Effector memory CD4-positive, alpha-beta T cell (primary cell): ENCODE measurements at places on chromosomes 7 and 10.

GRCh38 chr7:112554591-112554990 lies 73.8 kb downstream of the LSMEM1 start:
- DNase-seq, result no peak

- no peak for DNase-seq
Measured at GRCh38 chr7:22173685-22174573, 183.0 kb downstream of the RAPGEF5 start.

DNA sequence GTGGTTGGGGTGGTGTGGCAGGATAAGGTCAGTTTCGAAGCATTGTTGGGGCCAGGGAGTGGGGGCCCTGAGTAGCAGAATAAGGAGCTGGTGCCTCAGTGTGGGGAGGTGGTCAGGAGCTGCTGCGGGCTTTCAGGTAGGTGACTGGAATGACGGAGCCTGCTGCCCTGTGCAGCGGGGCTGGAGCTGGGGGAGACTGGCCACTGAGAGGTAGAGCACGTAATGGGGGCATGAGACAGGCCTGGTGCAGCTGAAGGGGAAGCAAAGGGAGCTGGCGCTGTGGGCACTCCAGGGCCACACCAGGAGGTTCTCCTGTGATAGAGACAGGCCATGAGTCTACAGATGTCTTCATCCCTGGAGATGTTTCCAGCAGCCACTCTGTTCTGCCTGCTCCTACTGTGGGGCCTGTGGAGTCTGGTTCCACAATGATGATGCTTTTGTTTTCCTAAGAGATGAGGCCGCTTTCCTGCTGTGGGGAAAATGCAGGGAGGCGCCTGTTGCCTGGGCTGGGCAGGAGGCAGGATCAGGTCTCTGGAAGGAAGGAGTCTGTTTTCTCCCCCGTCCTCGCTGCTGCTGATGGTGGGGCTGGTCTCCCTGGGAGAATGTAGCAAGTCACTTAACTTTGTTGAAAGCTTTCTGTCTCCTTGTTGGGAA lies 31.1 kb downstream of the NUB1 start:
- no peak for DNase-seq

GRCh38 chr10:3162533-3162932 lies 10.0 kb downstream of the PITRM1 start:
- DNase-seq, result no peak

- no peak for DNase-seq
Measured at GRCh38 chr10:114261076-114261475, 22.0 kb downstream of the VWA2 start.

DNA sequence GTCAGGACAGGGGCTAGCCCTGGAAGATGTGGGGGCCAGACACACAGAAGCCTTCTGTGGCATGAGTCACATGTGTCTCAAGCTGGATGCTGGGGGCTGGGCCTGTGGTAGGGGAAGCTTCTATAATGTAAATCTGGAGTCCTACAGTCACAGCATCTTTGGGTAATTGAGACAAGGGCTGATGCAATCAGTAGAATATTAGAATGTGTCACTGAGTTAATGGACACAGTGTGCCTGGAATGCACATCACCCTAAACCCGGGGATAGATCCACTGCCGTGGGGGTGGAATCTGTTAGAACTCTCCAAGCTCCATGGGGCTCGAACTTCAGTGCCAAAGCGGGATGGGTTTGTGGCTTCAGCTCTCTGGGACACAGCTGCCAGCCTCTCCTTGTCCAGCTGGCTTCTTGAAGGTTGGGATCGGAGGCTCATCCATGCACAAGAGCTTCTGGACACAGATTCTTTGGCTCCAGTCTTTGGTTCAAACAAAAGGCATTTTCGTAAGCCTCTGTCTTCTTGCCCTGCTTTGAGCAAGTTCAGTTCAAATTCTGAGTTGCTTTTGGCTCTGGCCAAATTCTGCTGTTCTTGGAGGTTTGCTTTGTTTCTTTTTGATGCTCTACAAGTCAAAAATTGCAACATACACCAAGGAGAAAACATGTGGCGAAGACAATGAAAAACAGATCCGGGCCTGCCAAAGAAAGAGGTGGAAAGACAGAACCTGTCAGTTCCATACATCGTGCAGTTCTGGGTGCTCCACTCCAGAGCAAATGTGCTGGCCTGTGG lies 194.8 kb upstream of the ZNF32 start:
- DNase-seq, result no peak

GRCh38 chr10:101902032-101902819 lies 58.6 kb upstream of the KCNIP2 start:
- no peak for DNase-seq

DNA sequence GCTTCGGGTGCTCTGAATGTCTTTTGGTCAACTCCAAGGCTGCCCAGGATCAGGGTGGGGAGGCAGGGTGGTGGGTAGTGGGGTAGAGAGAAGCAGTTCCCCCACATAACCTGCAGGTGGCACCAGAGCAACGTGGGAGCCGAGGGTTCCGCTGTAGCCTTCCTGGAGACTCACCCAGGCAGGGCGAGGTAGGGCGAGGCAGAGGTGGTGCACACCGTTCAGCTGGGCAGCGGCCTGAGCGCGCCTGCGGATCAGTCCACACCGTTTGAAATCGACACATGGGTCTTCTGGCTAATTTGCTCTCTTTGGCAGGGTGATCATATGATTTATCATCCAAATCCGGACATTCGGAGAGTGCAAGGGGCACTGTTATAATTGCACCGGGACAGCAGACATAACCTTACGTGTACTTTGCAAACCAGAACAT lies 41.4 kb upstream of the MAP3K8 start:
- DNase-seq, result peak; percentile 53

- DNase-seq, result peak; percentile 64
Measured at GRCh38 chr7:148883266-148884048, 634 bp downstream of the EZH2 start.

DNA sequence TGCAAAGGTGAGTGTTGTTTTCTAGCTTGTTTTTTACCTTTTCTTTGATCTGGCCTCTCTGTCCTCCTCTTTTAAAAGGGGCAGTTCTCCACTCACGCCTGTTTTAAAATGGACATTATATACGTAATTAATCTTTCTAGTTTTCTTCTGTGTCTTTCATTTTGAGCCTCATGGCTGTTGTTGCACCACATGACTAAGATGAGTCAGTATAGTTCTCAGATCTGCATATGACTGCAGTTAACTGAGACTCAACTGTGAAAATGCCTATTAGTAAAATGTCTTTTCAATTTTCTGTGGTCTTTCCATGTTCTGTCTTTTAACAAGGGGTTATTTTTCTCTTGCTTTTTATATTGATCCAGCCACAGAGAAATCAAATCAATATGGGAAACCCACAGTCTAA lies 296.1 kb downstream of the CDK14 start:
- DNase-seq, result no peak

- DNase-seq, result no peak
Measured at GRCh38 chr7:31957756-31958155, 112.5 kb downstream of the PDE1C start.

DNA sequence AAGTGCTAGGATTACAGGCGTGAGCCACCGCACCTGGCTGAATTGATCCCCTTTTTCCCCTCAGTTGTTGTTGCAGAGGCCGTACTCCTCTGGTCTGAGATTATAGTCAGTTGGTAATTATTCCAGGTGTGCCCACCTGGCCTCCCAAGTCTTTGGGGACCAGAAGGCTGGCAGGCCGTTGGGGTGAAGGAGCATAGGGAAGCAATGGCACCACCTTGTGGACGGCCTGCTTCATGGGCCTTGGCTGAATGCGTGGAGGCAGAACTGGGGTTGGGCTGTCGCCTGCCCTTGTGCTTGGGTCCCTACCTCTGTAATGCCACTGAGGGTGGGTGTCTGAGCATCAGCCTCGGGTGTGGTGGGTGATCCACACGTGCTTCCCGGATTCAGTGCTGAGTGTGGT lies 125.7 kb downstream of the RGS10 start:
- DNase-seq, result peak; percentile 33

- DNase-seq, result no peak
Measured at GRCh38 chr10:97213431-97213830, 27.7 kb upstream of the SLIT1 start.

DNA sequence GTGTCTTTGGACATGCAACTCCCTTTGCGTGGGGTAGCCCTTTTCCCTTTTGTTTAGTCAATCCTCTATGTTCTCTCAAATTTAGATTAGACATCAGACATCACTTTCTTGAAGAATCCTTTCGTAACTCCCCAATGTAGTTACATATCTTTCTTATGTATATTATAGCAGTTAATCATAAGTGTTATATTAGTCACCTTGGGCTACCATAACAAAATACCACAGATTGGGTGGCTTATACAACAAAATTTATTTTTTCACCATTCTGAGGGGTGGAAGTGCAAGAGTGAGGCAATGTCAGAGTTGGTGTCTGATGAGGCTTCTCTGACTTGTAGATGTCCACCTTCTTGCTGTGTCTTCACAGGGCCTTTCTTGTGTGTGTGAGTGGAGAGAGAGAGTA lies 105.7 kb downstream of the PHTF2 start:
- no peak for DNase-seq

DNA sequence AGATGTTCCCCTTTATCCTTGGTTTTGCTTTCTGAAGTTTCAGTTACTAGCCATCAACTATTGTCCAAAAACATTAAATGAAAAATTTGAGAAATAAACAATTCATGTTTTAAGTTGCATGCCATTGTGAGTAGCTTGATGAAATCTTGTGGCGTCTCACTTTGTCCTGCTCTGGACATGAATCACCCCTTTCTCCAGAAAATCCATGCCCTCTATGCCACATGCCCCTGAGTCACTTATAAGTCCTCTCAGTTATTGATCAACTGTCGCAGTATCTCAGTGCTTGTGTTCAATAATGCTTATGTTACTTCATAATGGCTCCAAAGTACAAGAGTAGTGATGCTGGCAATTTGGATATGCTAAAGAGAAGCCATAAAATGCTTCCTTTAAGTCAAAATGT lies 208.0 kb upstream of the FERD3L start:
- no peak for DNase-seq

DNA sequence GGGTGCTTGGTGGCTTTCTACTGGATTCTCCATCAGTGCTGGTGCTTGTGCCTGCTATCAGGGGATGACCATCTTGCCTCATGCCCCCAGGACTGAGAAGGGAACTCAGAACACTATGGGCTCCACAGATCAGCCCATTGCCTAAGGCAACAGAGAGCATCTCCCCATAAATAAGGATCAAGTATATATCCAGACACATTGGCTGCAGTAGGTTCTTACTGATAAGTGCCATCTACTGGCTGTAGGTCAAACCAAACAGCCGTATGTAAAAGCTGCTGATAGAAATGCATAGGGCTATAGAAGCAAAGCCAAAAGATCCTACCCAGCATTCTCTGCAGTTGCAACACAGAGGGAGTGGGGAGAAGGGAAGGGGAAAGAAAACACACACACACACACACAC lies 153.7 kb downstream of the CDK14 start:
- DNase-seq, result no peak

DNA sequence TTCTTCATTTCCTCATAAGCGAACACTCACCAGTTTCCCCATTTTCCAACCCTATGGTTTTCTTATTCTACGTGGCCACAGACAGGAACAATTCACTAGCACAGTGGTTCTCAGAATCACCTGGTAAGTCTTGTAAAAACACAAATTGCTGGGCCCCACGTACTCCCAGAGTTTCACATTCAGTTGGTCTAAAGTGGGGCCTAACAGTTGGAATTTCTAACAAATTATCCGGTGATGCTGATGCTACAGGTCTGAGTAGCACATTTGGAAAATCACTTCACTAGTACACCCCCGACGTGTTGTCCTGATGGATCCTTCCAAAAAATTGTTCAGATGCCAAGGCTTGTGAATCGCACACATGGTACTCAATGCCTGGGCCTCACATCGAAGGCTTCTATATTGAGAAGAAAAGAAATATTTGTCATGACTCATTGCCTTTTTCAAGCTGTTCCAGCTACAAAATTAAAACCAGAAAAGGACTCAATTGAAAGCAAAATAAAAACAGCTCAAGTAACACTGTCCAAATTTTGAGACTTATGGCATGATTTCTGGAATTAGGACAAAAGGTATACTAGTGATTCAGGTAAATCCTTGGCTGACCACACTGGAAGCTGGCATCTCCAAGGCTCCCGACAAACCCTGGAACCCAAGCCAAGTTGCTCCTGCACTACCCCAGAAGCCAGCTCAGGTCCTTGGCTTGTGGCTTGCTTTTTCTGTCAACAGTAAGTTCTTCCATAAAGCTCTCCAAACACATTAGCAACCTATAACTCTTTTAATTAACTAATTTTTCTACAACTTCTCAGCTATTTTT lies 12.9 kb upstream of the VIM start:
- no peak for DNase-seq

- DNase-seq, result no peak
Measured at GRCh38 chr7:13904689-13905088, 84.8 kb downstream of the ETV1 start.

DNA sequence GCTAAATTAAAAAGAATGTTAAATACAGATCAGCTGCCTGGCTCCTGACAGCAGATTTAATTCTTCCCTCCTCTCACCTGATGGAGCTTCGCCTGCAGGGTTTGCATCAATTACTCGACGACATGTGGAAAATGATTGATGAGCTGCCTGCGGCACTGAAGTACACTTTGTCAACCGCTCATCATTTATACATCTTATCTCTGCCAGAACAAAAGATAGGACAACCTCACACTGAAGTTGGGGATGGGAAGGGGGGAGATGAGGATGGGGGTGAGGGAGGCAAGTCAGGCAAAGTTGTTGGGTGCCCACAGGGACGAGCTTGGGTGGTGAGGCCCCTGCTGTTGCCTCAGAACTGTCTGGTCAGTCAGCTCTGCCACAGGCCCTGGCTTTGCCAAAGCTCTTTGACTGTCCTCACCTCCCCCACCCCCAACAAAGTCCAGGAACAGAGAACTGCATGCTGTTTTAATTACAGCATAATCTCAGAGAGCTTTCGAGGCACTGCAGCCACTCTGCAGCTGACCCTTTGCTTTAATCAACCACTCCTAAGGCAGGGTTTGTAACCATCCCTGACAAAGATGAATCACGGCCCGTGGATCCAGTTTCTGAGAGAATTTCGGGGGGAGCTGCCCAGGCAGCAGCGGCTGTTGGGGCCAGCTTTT lies 702.3 kb downstream of the LRMDA start:
- no peak for DNase-seq

GRCh38 chr7:136293841-136294391 lies 316.8 kb upstream of the MTPN start:
- DNase-seq, result no peak

DNA sequence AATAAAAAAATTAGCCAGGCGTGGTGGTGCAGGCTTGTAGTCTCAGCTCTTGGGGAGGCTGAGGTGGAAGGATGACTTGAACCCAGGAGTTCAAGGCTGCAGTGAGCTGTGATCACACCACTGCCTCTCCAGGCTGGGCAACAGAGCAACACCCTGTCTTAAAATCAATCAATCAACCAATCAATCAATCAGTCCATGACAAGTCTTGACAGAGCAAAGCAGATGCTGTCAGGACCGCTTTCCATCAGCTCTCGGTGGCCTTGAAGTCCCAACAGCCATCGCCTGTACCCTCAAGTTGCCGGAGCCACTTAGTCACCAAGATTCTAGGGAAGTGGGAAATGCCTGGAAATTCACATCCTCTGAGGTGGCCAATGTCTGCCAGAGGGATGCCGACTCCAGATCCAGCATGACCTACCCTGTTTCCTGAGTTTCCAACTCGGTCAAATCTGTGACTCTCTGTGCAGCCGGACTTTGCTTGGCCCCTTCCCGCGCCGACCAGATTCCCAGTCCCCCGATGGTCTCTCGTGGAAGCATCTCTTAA lies 871 bp upstream of the CCL24 start:
- DNase-seq, result no peak
